A172 (cell line): ENCODE measurements at places on chromosomes 3 and 15. TPM values are rescaled to one million over a fixed set of nuclear protein-coding genes. Genes with fewer than 3 reads are reported as not detected.

GRCh38 chr15:42024303-42024702 lies 3.5 kb upstream of the PLA2G4E start:
- no peak for DNase-seq

Gene CALML4
- 1.4 and 5.2 TPM in 2 replicates for total RNA-seq

GRCh38 chr3:125109536-125109925 lies 53.7 kb upstream of the HEG1 start:
- DNase-seq: no peak

GRCh38 chr3:188860147-188860546 lies 311.6 kb upstream of the TPRG1 start:
- DNase-seq: peak; percentile 47

DNA sequence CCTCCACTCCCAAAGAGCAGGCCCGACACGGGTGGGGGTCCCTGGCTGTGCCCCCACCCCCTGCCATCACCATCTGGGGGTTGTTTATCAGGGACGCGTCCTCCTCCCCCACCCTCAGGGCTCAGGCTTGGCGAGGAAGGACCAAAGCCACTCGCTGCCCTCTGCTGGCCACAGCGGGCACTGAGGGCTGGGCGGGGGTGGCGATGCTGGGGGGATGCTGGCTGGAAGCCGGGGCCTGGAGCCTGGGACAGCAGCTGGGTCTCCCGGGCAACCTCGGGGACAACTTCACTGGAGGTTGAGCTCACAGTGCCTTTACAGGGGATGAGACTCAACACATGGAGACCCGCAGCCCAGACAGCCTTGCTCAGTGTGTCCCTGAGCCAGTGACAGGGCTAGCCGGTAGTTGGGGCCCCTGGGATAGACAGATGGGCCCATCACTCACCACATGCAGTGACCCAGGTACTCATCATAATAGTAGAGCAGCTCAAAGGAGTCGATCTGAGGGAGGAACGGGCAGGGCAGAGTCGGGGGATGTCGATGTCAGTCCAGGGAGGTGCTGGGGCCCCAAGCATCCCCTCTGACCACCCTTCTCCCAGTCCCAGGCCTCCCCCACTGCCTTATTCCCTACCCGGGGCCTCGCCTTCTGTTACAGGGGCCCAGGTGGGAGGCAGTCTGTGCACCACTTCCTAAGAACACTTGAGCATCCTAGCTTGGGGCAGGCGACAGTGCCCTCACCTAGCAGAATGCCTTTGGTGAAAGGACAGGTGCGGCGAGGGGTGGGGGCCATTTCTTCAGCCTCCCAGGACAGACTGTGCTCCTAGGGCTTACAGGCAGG lies 5.9 kb upstream of the CALML4 start:
- DNase-seq: no peak

GRCh38 chr3:101865751-101866509 lies 16.6 kb downstream of the NFKBIZ start:
- DNase-seq: no peak

- DNase-seq: no peak
Observed at GRCh38 chr3:184174284-184174645, 390 bp upstream of the AP2M1 start.

Gene GLDN
- total RNA-seq: 0.57 TPM in 1 of 2 replicates, not detected in the other

DNA sequence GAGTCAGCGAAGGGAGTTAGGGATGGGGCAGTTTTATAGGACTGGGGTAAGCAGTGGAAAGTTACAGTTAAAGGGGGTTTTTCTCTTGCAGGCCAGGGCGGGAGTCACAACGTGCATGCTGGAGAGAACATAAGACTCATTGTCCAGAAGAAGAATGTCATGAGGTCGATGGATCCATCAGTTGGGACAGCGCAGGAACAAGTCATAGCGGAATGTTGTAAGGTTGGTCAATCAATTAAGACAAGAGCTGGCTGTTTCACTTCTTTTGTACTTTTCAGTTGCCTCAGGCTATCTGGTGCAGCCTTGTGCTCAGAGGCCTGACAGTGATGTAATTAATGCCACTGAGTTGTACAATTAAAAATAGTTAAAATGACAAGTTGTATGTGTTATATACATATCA lies 165.6 kb downstream of the OCA2 start:
- DNase-seq: no peak

Gene SLC6A20
- total RNA-seq: not detected in 2 replicates

DNA sequence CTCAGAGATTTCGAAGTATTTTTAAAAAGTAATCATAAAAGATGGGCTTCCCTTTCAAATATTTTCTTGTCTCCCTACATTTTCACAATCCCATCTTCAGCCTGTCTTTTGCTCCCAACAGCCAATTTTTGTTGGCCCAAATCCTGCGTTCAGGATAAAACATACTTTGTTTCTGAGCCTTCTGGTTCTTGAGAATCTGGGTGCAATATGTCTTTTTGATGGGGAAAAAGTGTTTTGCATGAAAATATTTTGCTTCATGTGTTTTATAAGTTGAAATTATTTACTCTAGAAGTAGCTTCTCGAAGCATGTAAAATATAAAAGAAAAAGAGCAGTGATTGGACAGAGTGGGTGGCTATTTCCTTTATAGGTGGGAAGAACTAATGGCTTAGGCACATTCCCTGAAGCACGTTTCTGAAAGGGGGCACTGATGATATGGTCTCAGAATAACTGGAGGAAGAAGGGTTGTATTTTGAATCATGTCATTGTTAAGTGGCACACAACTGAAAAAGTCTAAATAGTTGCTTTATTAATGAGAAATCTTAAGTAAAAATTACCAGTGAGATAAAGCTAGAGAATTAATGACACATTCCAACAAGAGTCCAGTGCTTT lies 3.9 kb downstream of the UNC13C start:
- DNase-seq: no peak

Gene ZMYND10
- total RNA-seq: 0.09 and 0.62 TPM in 2 replicates

Gene CHRM5
- 0.02 TPM in 1 of 2 replicates, not detected in the other for total RNA-seq

GRCh38 chr3:46667061-46667621 lies 26.3 kb downstream of the ALS2CL start:
- DNase-seq: no peak

Gene CISH
- 1.1 and 2.3 TPM in 2 replicates for total RNA-seq

DNA sequence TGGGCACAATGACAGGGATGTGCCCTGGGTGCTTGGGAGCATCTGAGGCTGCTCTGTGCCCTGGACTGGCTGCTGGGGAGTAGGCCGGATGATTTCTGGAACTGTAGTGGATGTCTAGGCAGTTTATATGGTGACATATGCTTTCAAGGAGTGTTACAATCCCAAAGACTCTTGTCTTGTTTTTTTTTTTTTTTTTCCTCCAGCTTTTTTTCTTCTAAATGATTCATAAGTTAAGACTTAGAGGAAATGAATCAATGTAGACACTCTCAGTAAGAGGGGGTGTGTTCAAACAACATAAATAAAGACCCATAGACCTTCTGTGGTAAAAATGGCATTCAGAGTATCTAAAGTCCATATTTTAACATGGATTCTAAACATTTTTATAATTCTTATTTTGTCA lies 706.1 kb upstream of the GOLIM4 start:
- peak; percentile 75 for DNase-seq

Gene SOX2
- 3.4 and 4.3 TPM in 2 replicates for total RNA-seq

Gene PFN2
- total RNA-seq: 283 and 321 TPM in 2 replicates

DNA sequence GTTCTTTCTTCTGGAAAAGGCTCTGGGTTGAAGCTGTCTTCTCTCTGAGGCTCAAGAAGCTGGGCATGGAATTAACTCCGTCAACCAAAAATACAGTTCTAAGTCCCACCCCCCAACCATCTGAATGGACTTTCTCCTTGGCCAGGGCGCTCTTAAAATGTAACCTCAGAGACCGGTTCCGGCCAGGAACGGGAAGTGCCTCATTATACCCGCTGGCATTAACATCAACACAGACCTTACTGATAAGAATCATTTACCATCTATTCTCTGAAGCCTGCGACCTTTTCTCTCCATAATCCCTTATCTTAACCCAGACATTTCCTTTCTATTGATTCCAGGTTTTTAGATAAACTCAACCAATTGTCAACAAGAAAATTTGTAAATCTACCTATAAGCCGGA lies 64.7 kb downstream of the ATP1B3 start:
- peak; percentile 15 for DNase-seq

GRCh38 chr3:190017521-190018288 lies 103.0 kb downstream of the P3H2 start:
- peak; percentile 72 for DNase-seq

DNA sequence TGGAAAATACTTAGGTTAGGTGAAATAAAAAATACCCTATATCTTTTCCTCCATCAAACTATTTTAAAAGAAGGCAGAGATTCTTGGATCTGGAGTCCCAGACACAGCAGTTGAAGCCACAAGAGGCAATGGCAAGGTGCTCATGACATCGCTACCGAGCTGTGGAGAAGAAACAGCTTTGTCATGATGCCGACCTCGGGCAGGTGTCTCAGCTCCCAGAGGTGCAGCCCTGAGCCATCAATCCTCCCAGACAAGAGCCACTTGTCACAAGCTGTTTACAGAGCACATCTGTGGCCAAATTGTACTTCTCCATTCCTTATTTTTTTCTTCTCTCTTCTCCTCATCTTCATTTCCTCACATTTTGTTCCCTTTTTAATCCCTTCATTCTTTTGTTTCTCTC lies 50.8 kb downstream of the GPR176 start:
- DNase-seq: no peak

GRCh38 chr3:16917256-16917935 lies 32.6 kb downstream of the PLCL2 start:
- peak; percentile 34 for DNase-seq

DNA sequence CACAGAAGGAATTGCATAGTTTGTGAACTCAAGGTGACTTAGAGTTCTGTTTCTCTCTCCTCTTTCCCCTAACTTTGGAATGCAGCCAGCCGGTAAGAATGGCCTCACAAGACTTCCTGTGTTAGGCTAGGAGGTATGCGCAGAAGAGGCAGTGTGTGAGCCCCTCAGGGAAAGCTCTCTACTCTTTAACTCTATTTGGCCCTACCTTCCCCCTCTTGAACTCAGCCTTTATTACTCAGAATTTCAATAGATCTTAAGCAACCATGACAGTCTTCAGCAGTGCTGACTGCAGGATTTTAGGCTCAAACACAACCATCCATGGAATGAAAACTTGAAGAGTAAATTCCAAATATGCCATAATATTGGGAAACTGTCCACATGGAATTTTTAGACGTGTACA lies 209.5 kb downstream of the DTWD1 start:
- no peak for DNase-seq

GRCh38 chr3:141063831-141064230 lies 12.7 kb downstream of the SPSB4 start:
- no peak for DNase-seq

GRCh38 chr15:82540984-82541431 lies 751 bp upstream of the RPS17 start:
- DNase-seq: no peak

Gene MELTF
- 57.4 and 67.1 TPM in 2 replicates for total RNA-seq

Gene ST8SIA2
- 0.69 TPM in 1 of 2 replicates, not detected in the other for total RNA-seq

Gene TRANK1
- 3.8 and 7.0 TPM in 2 replicates for total RNA-seq

DNA sequence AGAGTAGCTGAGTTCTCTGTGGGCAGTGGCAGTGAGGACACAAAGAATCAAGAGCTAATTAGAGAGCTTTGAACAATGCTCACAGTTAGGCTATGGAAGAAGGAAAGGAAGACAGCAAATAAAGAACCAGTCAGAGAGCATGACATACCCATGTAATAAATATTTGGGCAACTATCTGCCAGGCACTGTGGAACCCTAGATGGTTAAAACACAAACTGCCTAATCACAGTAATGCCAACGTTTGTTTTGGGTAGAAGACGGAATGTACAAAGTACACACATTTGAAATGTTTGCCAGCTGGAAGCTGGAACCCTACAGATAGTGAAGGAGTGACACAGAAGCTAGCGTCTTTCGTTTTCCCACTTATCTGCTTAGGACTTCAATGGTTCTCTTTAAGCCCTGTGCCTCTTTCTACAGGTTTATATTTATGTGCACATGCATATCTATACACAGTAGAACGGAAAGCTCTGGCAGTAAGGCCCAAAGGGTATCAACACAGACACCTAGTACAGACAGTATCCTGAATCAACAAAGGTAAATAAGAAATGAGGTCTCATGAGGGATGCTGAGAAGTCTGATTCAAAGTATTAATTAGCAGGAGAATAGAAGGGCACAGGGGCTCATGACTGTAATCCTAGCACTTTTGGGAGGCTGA lies 44.6 kb downstream of the ANKRD28 start:
- DNase-seq: no peak

DNA sequence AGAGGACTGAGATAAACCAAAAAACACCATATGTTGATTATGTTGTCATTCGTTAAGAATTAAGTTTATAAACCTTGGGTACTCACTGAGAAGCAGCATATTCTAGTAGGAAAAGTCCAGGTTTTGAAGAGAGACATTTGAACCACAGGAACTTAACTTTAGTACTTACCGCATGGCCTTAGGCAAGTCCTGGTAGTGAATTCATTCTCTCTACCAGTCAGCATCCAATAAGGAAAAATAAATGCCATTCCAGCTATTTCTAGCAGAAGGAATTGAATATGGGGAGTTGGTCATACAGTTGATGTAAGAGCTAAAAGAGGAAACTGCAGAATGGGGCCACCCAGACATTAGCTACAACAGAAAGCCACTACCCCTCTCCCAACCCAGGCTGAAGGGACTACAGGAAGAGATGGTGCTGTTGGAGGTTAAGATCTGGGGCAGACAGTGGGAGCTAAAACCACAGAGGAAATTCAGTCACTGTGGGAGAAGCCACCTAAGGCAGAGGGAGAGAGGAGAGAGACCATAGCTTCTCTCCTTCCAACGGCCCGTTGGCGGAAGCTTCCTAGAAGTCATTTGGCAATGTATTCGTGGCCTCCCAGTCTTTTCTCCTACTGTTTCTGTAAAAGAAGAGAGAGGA lies 133.8 kb upstream of the RARB start:
- no peak for DNase-seq

Gene HRH1
- 11.3 and 12.7 TPM in 2 replicates for total RNA-seq

DNA sequence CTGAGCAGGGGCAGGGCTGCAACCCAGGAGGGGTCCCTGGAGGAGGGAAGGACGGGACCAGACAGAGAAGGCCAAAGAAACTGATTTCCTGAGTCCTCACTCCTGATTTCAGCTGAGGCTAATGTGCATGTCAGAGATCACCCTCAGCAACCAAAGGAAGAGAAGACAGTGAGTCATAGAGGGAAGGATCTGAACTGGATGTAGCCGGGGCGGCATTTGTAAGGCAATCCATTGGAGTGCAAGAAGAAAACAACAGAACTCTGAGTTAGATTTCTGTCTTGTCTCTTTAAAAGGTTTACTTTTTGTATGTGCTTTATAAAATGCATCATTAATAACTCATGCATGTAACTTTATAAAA lies 105.3 kb upstream of the AGBL1 start:
- peak; percentile 11 for DNase-seq

DNA sequence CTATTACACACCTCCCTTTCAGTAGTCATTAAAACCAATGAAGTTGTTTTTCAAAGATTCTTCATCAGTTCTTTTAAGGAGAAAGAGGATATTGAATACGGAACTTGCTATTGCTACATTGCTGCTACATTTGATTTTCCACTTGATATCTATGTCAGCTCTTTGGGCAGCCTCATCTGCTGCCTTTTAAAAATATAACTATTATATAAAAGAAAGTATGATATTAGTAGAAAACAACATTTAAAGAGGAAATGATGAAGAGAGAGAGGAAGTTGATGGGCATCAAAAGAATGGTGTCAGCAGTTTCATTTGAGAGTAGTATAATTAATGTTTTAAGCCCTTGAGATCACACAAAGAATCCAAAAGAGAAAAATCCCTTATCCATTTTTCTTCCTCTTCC lies 171.4 kb downstream of the NFKBIZ start:
- DNase-seq: no peak
